T-helper 1 cell (primary cell): ENCODE measurements at places on chromosomes 5 and 9.
A peak's percentile ranks its signal among the peaks of the same experiment; 100 is the strongest.

DNA sequence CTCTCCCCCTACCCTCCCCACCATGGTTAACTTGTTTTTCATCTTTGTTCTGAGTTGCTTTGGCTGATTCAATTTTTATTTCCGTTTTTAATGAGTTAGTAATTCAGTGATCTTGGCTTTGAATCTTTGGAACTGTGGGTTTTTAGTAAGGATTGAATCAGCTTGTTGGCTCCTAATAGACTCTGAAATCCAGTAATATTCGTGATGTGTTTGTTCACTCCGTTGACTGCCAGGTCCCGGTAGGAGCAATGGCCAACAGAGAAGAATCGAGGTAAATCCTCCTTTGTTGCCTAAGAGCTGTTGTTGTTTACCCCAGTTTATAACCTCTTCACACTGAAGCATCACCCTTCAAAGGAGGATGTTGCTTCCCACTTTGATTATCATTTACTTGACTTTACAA, 92.7 kb downstream of the PCSK1 start:
- DNase-seq: no peak

DNA sequence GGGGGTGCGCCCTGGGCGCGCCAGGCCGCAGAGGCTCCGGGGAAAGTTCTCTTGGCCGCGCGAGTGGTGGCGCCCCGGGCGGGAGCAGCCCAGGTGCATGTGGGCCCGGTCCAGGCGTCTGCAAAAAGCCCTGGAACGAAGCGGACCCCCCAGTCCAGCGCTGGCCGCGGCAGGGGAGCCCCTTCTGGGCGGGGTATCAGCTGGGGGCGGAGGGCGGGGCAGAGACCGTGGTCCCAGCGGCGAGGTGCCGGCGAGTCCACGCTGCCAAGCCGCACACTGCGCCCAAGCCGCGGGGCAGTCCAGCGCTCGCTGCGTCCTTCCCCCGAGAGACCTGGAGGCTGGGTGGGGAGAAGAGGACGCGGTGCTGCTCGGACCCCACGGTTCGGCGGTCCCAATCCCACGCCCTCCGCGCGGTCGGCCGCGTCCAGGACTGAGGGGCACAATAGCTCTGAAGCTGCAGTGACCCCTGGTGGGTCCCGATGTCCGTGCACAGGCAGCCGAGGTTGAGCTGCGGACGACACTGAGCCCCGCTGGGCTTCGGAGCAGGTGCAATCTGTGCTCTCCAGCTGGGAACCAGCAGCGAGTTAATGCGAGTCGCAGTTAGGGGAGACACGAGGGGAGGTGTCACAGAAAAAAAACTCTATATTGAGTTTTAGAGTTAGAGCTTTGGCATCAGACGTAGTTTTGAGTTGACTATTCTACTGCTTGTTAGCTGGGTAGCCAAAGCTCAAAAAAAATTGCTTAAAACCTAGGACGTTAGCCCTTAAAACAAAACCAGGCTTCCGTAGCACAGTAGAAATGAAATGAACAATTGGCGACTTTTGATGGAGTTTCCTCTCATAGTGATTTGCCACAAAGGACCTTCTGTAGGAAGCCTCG, 1.1 kb upstream of the EPB41L4A start:
- no peak for DNase-seq

GRCh38 chr5:134255418-134256150, 29.7 kb upstream of the PPP2CA start:
- DNase-seq: no peak

- no peak for DNase-seq
Observed at GRCh38 chr5:71865665-71866320, 146.7 kb downstream of the CARTPT start.

DNA sequence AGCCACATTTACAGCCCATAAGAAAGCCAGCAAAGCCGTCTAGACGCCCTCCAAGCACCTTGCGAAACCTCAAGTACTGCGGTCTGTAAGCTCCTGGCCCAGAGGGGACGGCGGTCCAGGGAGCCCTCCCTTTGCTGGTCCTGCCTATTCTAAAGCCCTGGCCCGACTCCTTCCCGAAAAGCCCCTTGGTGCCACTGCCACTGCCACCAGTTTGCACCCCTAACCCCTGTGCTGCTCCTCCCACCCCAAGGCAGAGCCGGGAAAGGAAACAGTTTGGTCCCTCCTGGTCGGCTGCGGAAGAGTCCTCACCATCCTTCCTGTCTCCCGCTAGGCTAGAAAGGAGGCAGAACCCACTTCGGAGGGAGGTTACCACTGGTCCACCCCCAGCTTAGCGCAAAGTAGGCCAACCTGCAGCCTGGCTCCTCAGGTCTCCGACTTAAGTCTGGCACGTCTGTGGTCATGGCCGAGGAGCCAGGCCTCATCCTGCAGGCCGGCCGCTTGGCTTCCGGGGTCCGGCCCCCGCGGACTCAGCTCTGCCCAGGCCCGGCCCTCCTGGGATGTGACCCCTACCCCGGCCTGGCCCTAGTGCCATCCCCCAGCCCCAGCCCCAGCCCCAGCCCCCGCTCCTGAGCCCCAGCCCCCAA, 916 bp downstream of the TOR1A start:
- DNase-seq: no peak

GRCh38 chr9:78351816-78352215, 54.9 kb downstream of the PSAT1 start:
- DNase-seq: peak; percentile 57

GRCh38 chr5:118933703-118934102, 54.6 kb downstream of the DTWD2 start:
- DNase-seq: no peak

GRCh38 chr5:76363352-76364225, 39.5 kb upstream of the IQGAP2 start:
- no peak for DNase-seq

- no peak for DNase-seq
Observed at GRCh38 chr9:123120953-123121352, 87.5 kb downstream of the GPR21 start.

- DNase-seq: no peak
Observed at GRCh38 chr5:32419791-32420190, 24.7 kb downstream of the ZFR start.

- DNase-seq: no peak
Observed at GRCh38 chr5:55004729-55005128, 19.3 kb upstream of the GZMK start.

DNA sequence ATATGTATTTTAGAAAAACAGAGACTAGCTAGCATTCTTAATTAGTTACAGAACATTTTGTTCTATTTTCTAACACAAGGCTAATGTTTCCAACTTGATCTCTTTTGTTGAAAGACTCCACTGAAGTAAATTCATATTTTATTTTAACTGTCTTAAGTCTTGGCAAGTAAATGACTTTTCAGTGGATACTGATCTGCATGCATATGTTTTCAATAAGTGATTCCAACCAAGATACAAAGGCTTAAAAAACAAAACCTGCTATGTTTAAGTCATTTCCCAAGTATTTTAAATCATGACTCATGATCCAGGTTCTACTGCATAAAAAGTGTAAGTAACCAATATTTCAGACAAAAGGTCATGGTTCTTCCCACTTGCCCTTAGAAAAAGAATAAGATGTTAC, 5.7 kb downstream of the CDO1 start:
- DNase-seq: no peak

DNA sequence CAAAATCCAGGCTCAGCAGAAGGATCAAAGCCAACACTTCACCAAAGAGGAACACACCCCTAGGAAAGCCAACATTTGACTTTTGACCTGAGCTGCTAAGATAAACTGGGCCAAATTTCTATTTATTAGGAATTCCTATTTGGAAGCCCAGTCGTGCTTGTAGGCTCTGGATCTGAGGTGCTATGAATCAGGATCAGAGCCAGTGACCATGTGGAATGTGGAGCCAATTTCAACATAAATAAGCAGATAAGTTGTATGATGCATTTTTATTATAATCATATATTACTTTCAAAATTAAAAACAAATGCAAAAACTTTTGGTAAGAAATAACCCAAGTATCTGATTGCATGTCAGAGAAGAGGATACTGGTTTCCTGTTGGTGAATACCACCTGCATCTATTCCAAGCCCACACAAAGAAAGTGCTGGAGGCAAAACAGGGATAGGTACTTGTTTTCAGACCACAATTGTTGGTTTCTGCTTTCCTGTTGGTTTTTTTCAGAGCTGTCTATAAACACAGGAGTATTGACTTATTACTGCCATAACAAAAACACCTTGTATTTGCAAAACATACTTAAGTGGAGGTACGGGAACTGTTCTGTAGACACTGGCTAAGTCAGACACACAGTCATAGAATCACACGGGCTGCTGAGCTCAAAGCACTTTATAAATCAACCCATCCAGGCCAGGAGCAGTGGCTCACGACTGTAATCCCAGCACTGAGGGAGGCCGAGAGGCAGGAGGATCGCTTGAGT, 52.8 kb downstream of the ARL15 start:
- no peak for DNase-seq

DNA sequence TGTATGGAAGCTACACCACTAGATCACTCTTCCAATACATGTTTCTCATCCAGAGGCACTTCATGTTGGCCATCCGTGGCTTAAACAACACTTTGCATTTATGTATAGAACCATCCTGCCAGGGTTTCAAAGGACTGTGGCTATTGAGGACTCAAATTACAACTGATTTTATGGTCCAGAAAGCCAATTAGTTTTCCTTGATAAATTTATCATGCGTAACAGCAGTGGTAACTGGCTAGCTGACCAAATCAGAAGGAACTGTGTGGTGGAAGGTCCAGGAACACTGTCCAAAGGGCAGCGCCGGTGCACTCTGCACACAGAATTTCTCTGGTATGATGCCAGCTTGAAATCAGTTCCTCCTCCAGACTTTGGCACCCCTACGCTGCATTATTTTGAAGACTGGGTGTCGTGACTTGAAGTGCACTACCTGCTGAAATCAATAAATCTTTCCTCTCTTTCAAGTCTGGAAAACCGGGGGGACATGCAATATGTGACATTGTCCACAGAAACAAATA, 69.3 kb upstream of the TMEM252 start:
- no peak for DNase-seq

GRCh38 chr5:87300744-87301143, 33.1 kb downstream of the RASA1 start:
- peak; percentile 50 for DNase-seq

DNA sequence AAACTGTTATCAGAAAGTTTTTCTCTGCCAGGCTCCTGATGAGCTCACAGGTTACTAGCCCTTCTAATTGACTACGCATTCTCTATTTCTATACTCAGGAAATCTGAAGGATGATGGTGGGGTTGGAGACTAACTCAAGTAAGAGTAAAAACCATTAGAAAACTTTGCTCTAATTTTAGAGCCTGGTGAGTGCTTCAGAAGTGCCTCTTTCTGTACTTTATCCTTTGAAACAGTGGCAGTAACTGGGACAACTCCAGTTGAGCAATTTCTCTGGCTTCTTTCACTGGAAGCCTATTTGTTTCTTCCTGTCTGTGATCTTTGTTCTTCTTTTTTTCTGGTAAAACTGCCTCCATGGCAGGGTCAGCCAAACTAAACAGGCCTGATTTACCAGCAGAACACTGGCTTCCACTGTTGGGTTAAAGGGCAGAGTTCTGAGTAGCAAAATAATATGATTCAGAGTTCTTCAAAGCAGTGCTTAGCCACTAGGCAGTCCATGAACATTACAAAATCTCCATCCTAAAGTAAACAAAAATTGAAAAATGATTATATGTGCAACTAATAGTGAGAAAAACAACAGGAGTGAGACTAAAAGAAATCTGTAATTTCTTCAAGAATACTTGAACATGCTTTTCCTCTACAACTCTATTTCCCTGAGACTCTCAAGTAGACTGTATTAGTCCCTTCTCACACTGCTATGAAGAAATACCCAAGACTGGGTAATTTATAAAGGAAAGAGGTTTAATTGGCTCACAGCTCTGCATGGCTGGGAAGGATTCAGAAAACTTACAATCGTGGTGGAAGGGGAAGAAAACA, 79.8 kb downstream of the MROH2B start:
- no peak for DNase-seq
